CD4-positive, alpha-beta T cell treated with Interleukin-6 at 100 ng/mL for 8 hours (primary cell): ENCODE measurements at places on chromosomes 12 and 14.

DNA sequence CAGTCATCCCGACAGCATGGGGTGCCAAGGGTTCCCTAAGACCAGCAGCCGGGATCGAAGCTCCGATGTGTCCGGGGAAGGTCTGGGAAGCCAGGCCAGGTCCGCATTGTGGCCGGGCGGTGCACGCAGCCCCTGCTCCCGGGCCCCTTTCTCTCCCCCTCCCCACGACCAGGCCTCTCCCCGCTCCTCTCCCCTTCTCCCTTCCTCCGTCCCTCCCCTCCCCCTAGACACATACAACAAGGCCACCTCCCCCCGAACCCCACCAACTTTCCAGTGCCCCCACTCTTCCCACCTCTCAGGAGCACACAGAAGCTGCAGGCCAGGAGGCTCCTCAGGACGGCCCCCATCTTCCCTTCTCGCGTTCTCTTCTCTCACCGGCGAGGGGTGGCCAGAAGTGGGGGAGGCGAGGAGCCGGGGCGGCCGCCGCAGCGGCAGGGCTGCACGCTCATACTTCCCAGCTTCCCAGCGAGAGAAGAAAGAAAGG, 413 bp downstream of the LRP6 start:
- no peak for DNase-seq

DNA sequence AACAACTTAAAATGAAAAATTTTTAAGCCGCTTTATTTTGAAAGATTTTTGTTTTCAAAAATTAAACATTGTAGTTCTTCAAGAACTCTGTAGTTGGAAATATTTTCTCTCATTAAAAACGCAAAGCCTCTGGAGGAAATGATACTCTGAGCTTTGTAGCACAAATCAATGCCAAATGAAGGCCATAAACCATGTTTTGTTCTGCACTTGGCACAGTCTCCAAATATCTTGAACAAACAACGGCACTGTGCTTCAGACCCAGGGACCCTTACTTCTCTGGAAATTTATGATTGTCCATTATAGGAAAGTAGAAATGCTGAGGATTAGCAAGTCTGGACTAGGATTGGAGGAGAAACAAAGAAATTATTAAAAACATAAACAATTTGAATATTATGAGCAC, 160.8 kb upstream of the BMP4 start:
- DNase-seq = no peak

GRCh38 chr14:41313196-41313595, 293.5 kb upstream of the LRFN5 start:
- DNase-seq = no peak

DNA sequence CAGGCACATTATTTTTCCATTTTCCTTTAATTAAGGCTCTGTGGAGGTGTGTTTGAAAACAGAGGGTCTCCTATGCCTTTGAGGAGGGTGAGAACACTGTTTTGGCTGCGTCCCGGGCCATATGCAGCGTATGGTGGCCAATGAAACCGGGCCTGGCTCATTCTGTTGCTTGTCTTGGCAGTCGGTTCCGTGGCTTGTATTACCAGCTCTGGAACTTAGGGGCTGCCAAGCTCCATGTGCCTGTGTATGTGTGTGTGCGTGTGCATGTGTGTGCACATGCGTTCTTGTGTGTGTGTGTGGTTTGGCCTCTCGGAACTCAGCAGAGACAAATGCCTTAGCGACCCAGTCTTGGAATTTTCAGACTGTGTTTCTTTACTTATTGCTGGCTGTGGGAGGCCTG, 2.7 kb downstream of the JDP2 start:
- DNase-seq = no peak

GRCh38 chr12:51281202-51281924, 11.1 kb upstream of the SMAGP start:
- no peak for DNase-seq

GRCh38 chr12:67964456-67964855, 24.8 kb upstream of the IFNG-AS1 start:
- DNase-seq = no peak

- no peak for DNase-seq
Observed at GRCh38 chr12:22729957-22730443, 105.0 kb downstream of the ETNK1 start.

- DNase-seq = peak; percentile 52
Observed at GRCh38 chr14:49892301-49892635, 614 bp upstream of the ARF6 start.

DNA sequence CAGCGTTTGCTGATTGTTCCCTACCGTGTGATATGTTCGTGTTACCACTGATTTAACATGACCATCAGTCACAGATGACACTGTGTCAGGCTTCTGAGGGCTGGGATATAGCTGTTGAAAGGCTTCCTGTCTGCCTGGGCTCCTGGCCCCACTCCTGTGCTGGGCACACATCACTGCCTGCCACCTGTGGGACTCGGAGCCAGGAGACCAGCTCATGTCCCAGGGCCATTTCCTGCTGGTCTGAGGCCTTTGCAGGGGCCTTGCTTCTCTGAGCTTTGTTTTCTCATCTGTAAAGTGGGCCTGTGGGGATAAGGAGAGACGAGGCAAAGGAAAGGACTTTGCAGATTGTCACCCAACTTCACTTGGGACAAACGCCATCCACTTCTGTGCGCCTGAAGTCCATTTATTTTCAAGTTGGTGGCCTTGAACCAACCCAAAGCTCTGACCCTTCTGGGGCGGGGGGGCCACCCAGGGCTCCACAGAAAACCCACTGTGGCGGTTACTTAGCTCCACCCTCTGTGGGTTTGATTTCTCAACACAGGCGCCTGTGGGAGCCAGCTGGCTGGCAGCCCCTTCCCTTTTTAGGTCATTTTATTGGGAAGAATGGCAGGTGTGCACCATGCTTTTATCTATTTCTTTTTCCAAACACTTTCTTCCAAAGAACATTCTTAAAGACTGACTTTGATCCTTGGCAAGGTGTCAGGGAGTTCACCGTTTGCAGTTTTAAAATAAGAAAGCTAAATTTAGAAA, 54.1 kb downstream of the BEGAIN start:
- no peak for DNase-seq

- no peak for DNase-seq
Observed at GRCh38 chr14:103144085-103144484, 20.8 kb downstream of the TNFAIP2 start.

- no peak for DNase-seq
Observed at GRCh38 chr12:50390316-50390741, 6.1 kb downstream of the FAM186A start.

- no peak for DNase-seq
Observed at GRCh38 chr14:86780461-86780860, 1212.5 kb downstream of the GALC start.

DNA sequence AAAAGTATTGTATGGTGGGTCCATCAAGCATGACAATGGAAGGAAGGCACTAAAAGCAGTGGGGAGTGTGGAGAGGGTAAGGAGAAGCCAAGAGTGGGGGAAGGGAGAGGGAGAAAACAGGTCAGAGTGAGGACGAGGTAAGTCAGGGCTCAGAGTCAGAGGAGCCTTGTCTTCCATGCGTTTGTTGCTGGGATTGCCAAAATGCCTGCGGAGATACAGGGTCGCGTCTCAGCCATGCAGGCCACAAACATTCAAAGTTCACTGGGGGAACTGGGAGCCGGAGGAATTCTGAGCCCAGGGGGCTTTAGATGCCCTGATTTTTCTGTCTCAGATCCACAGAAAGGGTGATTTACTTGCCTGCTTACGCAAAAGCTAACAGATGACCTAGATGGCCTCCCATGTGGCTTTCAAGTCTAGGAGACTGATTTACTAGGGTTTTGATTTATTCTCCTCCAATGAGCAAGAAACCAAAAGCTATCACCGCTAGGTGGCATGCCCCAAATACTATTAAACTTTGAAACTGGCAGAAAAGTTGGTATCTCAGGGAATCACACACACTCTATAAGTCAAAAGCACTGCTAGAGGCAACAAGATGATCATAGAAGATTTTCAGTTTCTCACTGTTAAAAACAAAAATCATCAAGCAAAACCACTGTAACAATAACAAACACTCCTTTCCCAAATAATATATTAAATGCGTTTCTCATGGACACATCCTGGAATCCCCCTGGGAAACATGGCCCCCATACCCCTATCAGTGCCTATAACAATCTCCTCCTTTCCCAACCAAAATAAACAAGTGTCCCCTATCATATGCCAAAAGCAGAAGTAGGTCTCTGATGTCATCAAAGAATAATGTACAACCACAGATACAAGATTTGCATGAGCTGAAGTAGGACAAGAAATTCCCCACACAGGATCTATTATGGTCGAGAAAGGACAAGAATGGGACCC, 26.6 kb upstream of the MDM1 start:
- peak; percentile 78 for DNase-seq

GRCh38 chr12:120760349-120761254, 35.0 kb downstream of the ACADS start:
- peak; percentile 31 for DNase-seq

GRCh38 chr12:92871116-92871515, 58.0 kb downstream of the EEA1 start:
- DNase-seq = no peak

DNA sequence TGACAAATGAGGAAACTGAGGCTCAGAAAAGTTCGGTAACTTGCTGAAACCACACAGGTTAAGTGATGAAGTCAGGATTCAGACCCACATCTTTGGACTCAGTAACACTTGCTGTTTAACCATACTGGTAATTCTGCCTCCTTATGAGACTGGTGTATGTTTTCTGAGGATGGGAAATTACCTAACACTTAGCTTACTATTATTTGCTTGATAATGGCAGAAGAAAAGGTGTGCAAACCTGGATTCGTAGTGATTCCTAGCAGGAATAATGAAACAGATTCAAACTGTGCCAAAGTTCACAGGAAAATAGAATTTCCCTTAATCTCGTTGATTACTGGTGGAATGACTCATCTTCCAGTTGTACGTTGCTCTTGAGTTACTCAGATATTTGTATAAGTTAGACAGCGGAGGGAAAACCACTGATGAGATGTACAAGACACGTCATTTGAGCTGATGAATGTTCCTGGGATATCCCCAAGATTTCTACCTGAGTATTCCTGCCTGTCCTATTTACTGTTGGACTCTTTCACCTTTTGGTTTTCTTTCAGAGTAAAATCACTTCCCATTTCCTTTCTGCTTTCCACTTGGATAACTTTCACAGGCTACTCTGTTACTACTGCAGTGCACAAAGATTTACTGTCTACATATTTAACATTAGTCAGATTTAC, 37.5 kb downstream of the PRORP start:
- DNase-seq = no peak

- DNase-seq = no peak
Observed at GRCh38 chr12:117803001-117803400, 165.8 kb downstream of the KSR2 start.

DNA sequence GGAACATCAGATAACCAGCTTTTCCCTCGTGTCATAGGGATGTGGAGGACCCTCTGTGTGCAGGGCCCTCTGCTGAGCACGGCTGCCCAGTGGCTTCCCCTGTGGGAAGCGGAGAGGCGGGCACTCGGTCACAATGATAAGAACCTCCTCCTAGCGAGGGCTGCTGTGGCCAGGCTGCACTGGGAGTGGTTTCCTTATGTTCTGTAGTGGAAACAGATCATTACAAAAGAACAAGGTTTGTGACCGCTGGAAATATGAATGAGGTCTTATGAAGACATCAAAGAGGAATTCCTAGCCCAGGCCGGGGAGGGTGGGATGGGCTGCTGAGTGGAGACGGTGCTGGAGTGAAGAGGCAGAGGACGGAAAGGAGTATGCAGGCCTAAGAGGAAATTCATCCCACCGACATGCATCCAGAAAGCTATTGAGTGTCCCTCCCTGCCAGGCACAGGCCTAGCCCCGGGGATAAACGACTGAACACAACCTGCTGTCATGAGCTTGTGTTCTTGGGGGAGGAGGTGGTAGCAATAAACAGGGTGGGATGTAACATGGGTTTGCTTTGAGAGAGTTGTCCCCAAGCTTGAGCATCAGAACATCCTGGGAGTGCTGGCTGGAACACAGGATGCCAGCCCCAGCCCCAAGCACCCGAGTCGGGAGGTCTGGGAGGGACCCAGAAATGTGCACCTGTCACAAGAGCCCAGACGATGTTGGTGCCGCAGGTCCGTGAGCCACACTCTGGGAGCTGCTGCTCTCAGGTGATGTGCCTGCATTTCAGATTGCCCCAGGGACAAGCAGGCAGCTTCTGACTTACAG, 37.5 kb downstream of the FZD10 start:
- no peak for DNase-seq

- no peak for DNase-seq
Observed at GRCh38 chr12:94141892-94142291, 6.5 kb upstream of the PLXNC1 start.

DNA sequence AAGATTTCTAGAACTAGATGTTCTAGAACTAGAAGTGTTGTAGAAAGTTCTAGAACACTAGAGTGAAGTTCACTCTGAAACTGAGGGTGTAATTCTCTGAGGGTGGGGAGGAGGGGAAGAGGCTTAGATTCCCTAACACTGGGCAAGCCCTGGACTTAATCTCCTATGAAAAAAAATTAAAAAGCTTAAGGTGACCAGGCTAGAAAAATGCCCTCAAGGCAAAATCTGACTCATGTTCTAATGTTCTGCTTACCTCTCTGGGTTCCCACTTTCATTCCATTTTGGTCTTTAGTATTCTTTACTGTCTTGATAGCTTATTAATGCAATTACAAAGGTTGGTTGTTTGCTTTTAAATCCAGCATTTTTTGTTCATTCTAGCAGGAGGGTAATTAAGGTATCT, 101.5 kb downstream of the KICS2 start:
- no peak for DNase-seq

- no peak for DNase-seq
Observed at GRCh38 chr12:58710901-58711300, 209.4 kb downstream of the LRIG3 start.

GRCh38 chr12:111978545-111978944, 34.4 kb downstream of the TMEM116 start:
- DNase-seq = no peak

- no peak for DNase-seq
Observed at GRCh38 chr14:96648506-96649326, 146.5 kb downstream of the PAPOLA start.

DNA sequence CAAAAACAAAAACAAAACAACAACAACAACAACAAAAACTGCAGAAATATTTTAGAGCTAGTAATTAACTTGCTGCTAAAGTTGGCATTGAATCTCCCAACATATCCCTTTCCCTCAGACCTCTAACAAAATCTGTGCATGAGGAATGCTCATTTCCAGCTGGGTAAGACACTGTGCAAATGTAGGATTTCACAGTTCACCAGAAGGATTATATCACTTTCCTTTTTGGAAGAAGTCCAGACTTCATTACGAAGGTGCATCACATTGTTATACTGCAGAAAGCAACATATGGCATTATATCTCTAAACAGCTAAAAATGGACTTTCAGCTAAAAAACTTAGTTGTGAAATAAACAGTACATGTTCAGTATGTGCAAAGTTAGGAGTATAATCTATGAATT, 341.8 kb downstream of the FSCB start:
- DNase-seq = no peak

GRCh38 chr12:121996945-121997612, 24.6 kb upstream of the BCL7A start:
- no peak for DNase-seq

- no peak for DNase-seq
Observed at GRCh38 chr12:10553148-10553547, 47.5 kb downstream of the EIF2S3B start.

DNA sequence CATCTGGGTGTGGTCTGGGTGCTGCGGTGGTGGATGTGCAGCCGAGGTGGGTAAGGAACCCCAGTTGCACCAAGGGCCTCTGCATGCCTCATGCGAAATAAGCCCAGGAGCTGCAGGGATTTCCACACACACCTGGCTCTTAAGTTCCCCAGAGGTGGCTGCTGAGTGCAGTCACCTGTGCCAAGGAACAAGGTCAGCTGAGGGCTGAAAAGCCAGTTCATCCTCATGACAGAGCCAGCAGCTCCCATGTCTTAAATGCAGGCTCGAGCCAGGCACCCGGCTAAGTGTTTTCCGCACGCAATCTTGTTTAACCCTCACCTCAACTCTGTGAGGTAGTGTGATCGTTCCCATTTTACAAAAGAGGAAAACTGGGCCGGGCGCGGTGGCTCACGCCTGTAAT, 9.7 kb downstream of the HVCN1 start:
- DNase-seq = no peak
